ENCODE measurements at places on chromosomes 13 and 19.

DNA sequence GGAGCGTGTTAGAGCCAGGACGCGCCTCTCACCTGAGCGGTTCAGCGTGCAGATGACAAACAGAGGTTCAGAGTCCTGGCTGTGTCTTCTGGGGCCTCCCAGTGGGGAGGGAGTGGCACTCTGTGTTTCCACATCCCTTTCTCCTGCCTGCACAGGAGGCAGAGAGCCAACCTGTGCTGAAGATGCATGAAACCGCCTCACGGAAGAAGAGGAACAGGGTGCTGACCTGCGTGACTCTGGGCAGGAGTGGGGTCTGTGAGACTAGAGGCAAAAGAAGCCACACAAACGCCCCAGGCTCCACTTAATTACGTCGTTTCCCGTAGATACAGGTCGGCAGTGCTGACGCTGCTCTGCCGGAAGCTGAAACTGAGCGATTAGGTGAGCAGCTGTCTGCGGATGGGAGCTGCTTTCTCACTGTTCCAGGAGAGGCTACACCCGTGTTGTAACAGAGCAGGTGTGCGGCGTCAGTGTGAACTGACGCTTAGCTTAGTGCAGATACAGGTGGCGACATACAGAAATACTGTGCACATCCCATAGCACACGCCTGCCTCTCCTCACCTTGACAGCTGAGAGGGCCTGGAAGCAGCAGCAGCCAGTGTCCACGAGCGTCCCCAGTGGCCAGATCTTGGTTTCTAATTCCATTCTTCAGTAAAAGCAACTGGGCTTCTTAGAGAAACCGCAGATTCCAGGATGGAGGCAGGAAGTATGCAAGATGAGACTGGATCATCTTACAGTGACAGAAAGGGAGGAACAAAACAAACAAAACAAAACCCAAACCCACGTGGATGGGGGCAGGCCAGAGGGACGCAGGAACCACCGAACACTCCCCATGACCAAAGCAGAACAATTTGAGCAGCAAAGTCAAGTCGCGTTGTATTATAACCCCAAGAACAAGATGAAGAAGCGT is 37.7 kb upstream of the MCF2L start:
- DNase-seq: no peak

DNA sequence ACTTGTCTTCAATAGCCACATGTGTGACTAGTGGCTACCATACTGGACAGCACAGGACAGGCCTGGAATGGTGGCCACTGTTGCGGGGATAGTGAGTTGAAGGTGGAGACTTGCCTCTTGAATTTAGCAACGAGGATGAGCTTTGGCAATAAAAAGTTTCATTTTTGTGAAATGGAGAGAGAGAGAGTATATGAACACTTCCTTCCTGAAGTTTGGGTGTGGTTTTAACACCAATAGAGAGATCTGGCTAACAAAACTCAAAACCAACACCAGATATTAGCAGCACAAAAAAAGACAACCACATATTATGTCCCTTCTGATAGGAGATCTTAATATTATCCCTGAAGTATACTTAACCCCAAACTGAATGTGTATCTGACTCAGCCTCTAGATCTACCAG is 6.3 kb upstream of the LRFN3 start:
- peak; percentile 86 for DNase-seq

GRCh38 chr13:24127116-24127631 is 33.3 kb upstream of the SPATA13 start:
- no peak for DNase-seq

DNA sequence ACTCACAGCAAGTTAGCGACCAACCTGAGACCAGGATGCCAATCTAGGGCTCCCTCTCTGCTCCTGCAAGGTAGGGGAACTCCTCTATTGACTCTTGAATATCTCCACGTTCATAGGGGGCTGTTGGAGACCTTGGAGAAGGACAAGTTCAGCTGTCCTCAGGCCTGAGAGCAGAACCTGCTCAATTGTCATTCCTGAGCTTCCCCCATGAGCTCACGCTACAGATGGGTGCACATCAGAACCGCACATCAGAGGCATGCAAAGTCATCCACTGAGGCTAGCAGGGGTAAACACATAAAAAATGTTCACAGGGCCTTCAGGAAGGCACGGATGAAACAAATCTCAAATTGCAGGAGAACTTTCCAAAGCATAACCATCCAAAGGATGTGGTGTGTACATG is 168.8 kb upstream of the ZNF507 start:
- DNase-seq: no peak

GRCh38 chr19:33953592-33953991 is 156.9 kb downstream of the KCTD15 start:
- DNase-seq: no peak

- no peak for DNase-seq
Measured at GRCh38 chr13:44809190-44809589, 180.1 kb downstream of the NUFIP1 start.

GRCh38 chr19:35710784-35711723 is 6.7 kb downstream of the ZBTB32 start:
- peak; percentile 48 for DNase-seq

- no peak for DNase-seq
Measured at GRCh38 chr13:105552078-105552477, 983.4 kb downstream of the EFNB2 start.

- DNase-seq: no peak
Measured at GRCh38 chr13:113805431-113806103, 46.5 kb downstream of the TMEM255B start.

- no peak for DNase-seq
Measured at GRCh38 chr19:17216058-17216670, 1.0 kb downstream of the USE1 start.

DNA sequence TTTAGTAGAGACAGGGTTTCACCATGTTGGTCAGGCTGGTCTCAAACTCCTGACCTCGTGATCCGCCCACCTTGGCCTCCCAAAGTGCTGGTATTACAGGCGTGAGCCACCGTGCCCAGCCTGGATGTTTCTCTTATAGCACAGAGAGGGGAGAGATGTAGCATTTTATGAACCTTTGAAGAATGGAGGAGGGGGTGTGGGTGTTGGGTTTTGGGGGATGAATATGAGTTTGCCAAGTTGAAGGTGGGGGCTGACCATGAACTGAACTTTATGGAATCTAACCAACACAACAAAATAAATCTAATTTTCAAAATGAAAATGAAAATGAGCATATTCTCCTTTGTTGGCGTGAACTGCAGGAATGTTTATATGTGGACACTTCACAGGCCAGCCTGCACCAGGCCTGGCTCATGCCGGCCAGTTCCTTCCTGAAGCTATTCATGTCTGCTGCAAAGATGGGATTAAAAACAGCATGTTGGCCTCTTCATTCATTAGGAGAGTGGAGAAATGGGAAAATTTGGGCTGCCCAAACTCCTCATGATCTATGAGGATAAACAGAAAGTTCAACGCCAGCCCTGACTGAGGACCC is 39.5 kb upstream of the HOMER3 start:
- no peak for DNase-seq

- no peak for DNase-seq
Measured at GRCh38 chr13:62544928-62545327, 1129.3 kb upstream of the PCDH20 start.

DNA sequence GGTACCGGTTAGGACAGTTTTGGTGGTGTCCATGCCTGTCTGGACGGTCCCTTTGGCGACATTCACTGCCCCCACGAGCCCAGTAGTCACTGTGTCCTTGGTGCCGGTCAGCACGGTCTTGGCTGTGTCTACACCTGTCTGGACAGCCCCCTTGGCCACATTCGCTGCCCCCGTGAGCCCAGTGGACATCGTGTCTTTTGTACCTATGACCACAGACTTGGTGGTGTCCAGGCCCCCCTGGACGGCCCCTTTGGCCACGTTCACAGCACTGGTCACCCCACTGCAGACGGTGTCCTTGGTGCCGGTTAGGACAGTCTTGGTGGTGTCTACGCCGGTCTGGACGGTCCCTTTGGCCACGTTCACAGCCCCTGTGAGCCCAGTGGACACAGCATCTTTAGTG is 6.2 kb downstream of the PLIN4 start:
- no peak for DNase-seq

GRCh38 chr13:110291286-110291685 is 15.7 kb downstream of the COL4A1 start:
- no peak for DNase-seq

DNA sequence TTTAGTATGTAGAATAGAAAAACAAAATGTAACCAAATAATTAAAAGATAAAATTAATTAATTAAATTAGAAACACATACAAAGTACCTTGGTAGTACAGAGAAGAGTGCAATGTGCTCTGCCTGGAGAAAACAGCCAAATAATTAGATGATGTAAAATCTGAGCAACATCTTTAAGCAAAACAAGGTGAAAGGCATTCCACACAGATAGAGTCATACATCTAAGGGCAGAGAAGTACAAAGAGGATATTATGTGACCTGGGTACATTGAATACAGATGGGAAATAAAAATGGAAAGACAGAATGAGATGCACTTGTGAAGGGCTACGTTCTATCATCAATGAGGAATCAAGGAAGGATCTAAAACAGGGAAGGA is 25.2 kb upstream of the FNDC3A start:
- DNase-seq: no peak

DNA sequence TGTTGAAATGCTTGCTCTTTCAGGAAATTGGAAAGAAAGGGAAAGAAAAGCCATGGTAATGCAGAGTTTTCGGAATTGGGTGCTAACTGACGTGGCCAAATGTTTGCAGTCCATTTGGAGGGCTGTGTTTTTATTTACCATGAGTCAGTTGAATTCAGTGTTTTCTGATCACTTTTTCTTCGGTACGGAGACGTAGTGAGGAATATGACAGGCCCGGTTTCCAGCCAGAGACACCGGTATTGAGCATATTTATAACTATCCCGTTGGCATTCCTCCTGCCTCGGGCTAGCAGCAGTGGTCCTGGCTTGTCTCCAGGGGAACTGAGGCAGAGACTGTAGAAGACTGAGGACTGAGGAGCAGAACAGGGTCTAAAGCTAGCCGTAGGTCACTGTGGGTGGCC is 1.0 kb downstream of the CDC16 start:
- no peak for DNase-seq

DNA sequence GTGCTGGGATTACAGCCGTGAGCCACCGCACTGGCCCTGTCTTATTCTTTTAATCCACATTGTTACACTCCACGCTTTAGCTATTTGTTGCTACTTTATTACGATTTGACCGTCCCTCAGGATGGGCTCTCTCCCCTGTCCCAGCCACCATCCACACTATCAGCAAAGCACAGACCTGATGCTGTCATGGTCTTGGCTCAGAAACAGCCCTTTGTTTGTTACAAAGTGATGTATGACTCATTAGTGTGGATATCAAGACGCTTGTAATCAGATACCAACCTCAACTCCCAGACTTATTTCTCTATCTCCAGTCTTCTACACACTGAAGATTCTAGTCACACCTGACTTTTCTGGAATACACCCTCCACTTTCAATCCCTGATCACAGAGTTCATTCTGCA is 84.6 kb upstream of the FREM2 start:
- DNase-seq: no peak

- no peak for DNase-seq
Measured at GRCh38 chr13:53028637-53029203, at the start of gene OLFM4. Gene OLFM4 (plus strand): TSS chr13:53028813. CDS start chr13:53028837, 24 bp downstream.

- no peak for DNase-seq
Measured at GRCh38 chr19:36103842-36104552, 6.9 kb upstream of the OVOL3 start.

- peak; percentile 1 for DNase-seq
Measured at GRCh38 chr19:45862271-45862563, 730 bp downstream of the SYMPK start.

DNA sequence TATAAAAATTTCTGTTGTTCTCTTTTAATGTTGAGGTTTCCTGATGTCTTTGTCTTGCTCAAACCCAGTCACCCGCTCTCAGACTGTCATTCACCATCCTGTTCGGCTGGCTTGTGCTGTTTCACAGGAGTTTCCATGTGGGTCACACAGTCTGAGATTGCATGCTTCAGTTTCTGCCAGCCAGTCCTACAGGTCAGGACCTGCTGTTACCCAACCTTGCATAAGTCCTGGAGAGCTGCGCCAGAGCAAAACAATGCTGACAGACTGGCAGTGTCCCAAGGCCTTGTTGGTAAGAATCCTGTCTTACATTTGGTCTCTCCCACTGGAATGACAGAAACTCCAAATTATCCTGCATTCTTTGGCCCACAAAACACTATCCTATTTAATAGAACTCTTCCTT is 340.0 kb upstream of the SLITRK5 start:
- DNase-seq: no peak

- DNase-seq: no peak
Measured at GRCh38 chr19:13071444-13072187, 31.0 kb downstream of the LYL1 start.

DNA sequence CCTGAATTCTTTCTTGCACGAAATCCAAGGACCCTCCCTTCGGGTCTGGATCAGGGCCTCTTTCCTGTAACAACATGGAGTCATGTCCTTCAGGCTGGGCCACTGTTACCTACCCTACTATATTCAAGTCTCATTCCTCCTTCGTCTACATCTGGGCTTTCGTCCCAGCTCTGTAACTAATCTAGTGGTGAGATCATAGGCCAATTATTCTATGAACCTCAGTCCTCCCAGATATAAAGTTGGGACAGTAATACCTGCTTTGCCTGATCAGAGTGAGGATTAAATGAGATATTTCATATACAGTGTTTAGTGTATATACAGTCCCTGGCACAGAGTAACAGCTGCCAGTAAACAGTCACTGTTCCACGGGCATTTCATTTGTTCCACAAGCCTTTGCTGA is 48.3 kb upstream of the ATP12A start:
- no peak for DNase-seq

DNA sequence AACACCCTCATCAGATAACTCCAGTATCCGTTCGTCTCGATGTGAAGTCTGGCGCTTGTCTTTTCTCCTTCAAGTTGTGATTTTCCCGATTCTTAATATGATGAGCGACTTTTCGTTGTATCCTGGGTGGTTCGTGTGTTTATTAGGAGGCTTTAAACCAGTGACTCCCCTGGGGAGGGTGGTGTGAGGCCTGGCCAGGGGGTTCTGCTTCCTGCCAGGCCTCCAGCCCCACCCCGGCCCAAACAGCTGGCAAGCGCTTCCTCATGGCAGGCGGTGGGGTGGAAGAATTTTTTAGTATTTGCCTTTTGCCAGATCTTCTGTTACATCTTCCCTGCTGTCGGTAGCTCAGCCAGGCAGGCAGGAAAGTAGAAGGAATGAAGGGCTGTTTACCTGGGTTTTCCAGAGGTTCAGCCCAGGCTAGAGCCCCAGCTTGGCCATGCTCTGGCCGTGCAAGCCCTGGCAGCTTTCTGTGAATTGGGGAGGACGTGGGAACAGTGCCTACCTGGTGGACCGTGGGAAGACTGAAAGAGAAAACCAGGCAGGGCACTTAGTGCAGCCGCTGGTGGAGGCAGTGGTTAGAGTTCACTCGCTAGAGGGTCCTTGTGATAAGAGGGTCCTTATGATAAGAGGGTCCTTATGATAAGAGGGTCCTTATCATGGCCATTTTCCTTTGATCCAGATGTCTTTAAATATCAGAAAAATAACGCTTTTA is 37.7 kb upstream of the DCUN1D2 start:
- DNase-seq: no peak

Measured in inflammatory macrophage treated with lipopolysaccharide for 4 hours (primary cell).